ENCODE measurements at places on chromosomes 5 and 9. TPM values are rescaled to one million over a fixed set of nuclear protein-coding genes. Genes with fewer than 3 reads are reported as not detected.

Gene CAMSAP1
- 26.1 TPM for total RNA-seq

Gene PARP8
- total RNA-seq: 22.1 TPM

Gene BAAT
- under 0.01 TPM for total RNA-seq

Gene EQTN
- not detected for total RNA-seq

DNA sequence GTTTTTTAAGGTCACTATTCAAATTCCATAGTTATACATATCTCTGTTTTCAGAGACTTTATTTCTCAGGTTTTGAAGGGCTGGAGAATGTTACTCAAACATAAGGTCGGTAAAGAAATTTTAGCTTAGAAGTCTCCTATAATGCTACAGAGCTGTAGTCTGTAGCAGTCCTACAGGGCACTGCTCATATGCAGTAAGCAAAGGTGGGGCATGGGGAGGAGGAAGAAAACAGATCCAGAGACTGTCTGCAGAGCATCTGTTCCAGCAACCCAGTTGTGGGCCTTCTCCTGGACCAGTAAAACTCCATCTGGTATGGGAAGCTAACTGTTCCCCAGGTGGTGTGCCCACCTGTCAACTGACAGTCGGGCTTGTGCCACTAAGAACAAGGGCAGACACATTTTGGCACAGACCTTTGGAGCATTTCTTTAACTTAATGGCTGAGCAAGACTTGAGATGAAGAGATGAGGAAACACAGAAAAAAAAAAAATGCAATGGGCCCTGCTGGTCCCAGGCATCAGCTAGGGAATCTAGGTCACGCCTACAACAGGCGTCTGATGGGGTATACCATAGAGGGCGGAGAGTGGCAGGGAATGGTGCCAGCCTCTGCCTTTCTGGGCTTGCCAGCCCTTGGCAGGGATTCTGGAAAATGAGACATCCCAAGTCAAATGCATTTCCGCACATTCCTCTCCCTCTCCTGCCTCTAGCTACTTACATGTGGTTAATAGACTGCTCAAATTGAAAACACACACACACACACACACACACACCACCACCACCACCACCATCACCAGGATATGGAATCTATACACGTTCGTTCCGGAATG is 218.9 kb downstream of the ARL15 start:
- peaks cover 35% of the 10 kb centered on the region for H3K4me1 ChIP-seq
- H3K27me3 ChIP-seq: no peaks in the 10 kb centered on the region

- no peaks in the 10 kb centered on the region for H3K4me1 ChIP-seq
- no peak overlapping the region for H3K27ac ChIP-seq
- no peaks in the 10 kb centered on the region for H3K36me3 ChIP-seq
- H3K27me3 ChIP-seq: no peaks in the 10 kb centered on the region
Measured at GRCh38 chr5:44486591-44486990, 97.4 kb upstream of the FGF10 start.

DNA sequence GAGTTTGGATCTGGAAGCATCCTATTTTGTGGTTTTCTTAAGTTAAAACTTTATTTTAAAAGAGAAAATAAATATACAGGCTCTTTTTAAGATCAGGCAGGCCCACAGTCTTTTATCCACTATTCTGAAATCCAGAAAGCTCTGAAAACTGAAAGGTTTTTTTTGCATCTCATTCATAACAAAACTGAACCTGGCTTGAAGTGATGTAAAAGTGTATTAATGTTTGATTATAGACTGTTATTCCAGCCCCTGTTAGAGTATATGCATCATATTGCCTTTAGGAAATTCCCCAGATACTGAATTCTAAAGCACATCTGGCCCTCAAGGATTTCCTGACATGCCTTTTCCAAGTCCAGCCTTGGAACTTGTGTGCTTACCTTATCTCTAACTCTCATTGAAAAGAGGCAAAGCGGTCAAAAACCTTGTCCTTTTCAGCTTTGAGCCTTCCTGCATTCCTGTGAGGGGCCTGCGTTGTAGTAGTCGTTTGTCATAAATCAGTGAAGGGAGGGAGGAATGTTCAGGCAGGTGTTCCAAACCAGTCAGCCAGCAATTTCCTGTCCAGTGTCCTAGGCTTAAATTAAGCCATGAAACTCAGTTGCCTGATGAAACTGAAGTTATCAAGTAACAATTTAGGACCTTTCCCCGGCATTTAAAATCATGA is 110.4 kb downstream of the TLE4 start:
- H3K4me3 ChIP-seq: no peak overlapping the region
- peaks cover 28% of the 10 kb centered on the region for H3K4me1 ChIP-seq
- H3K27me3 ChIP-seq: no peaks in the 10 kb centered on the region

GRCh38 chr5:15609076-15609725 is 109.2 kb downstream of the FBXL7 start:
- no peak overlapping the region for H3K4me3 ChIP-seq
- no peaks in the 10 kb centered on the region for H3K36me3 ChIP-seq
- H3K27me3 ChIP-seq: no peaks in the 10 kb centered on the region
- no peak overlapping the region for H3K27ac ChIP-seq
- no peak for DNase-seq

DNA sequence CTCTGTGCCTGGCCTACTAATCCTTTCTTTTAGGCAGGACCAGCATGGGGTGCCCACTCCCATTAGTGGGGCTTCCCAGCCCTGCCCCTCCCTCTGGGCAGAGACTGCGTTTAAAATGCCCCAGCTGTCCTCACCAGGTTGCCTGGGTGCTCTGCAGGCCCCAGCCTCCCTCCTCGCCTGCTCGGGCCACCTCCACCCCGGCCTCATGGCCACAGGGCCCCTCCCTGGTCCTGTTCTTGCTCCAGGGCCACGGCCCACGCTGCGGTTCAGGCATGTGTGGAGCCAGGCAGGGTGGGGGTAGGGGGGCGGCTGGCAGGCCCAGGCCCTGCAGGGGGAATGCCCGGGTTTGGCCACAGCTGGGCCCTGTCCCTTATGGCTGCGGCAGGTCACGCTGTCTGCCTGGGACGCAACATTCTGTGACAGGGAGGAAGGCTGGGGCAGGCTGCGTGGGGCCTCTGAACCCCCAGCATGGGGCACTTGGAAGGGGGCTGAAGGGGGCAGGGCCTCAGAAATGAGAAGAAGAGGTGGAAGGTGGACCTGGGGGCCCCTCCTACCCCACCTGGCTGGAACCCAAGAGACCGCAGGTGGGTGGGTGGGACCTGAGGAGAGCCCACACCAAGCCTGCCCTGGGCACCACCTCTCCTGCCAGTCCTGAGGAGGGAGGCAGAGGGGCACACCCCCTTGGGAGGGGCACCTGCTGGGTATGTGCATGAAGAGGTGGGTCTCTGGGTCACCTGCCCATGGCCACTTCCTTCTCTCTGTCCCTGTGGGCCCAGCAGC is at the start of gene LCN12:
LCN12 (plus strand) TSS at position 733 of the 780 bp plus-strand sequence. CDS start 55 bp downstream, outside the sequence.
- H3K4me1 ChIP-seq: peaks cover 8% of the 10 kb centered on the region
- H3K4me3 ChIP-seq: no peak within 1 kb of the TSS
- H3K36me3 ChIP-seq: no peaks in the 10 kb centered on the region
- no peaks in the 10 kb centered on the region for H3K27me3 ChIP-seq
- no peak within 1 kb of the TSS for H3K27ac ChIP-seq
- peak; percentile 76 for DNase-seq

GRCh38 chr9:13022756-13023155 is 247.9 kb downstream of the LURAP1L start:
- no peaks in the 10 kb centered on the region for H3K4me1 ChIP-seq
- no peaks in the 10 kb centered on the region for H3K27me3 ChIP-seq
- DNase-seq: no peak
- no peak overlapping the region for H3K27ac ChIP-seq

- no peak overlapping the region for H3K27ac ChIP-seq
- H3K27me3 ChIP-seq: peaks cover 7% of the 10 kb centered on the region
- H3K4me1 ChIP-seq: no peaks in the 10 kb centered on the region
- no peak overlapping the region for H3K4me3 ChIP-seq
Measured at GRCh38 chr5:4873652-4874051, 266.5 kb upstream of the ADAMTS16 start.

GRCh38 chr9:70052768-70053167 is 9.1 kb downstream of the MAMDC2 start:
- H3K27me3 ChIP-seq: no peaks in the 10 kb centered on the region
- H3K36me3 ChIP-seq: no peaks in the 10 kb centered on the region
- no peak overlapping the region for H3K4me3 ChIP-seq
- DNase-seq: no peak

- no peaks in the 10 kb centered on the region for H3K4me1 ChIP-seq
- no peaks in the 10 kb centered on the region for H3K36me3 ChIP-seq
- H3K27ac ChIP-seq: no peak overlapping the region
- no peaks in the 10 kb centered on the region for H3K27me3 ChIP-seq
Measured at GRCh38 chr5:19626211-19626610, 361.8 kb downstream of the CDH18 start.

DNA sequence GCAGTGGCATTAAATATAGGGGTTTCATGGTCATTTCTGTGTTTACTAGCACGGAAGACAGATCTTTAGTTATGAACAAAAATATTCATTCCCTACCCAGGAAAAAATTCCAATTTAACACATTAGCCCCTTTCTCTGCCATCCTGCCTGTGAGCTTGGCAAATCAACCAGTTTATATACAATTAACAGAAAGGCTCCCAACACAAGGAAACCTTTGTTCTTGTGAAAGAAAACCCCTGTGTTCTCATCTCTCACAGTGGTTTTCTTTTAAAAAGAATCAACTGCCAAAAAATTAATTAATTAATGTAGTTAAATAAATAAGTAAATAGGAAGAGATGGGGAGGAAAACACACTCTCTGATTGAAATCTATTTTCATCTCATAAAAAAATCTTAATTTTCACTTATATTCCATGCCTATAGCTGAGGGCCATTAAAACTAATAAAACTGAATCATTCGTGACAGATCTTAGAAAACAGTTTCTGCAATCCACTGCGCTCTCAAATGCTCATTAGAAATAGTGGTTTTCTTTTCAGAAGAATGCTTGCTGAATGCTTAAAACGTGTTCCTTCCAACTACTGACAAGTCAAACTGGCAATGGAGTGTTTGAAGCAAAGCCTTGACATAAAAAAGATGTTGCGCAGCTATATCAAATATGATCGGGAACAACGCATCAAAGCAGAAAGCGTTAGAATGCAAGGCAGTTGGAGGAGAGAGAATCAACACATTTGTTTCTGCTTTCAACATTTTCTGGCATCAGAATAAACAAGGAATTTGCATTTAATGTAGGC is 387.7 kb downstream of the TLR4 start:
- no peaks in the 10 kb centered on the region for H3K27me3 ChIP-seq
- no peak overlapping the region for H3K4me3 ChIP-seq
- H3K27ac ChIP-seq: no peak overlapping the region
- DNase-seq: no peak
- no peaks in the 10 kb centered on the region for H3K36me3 ChIP-seq

DNA sequence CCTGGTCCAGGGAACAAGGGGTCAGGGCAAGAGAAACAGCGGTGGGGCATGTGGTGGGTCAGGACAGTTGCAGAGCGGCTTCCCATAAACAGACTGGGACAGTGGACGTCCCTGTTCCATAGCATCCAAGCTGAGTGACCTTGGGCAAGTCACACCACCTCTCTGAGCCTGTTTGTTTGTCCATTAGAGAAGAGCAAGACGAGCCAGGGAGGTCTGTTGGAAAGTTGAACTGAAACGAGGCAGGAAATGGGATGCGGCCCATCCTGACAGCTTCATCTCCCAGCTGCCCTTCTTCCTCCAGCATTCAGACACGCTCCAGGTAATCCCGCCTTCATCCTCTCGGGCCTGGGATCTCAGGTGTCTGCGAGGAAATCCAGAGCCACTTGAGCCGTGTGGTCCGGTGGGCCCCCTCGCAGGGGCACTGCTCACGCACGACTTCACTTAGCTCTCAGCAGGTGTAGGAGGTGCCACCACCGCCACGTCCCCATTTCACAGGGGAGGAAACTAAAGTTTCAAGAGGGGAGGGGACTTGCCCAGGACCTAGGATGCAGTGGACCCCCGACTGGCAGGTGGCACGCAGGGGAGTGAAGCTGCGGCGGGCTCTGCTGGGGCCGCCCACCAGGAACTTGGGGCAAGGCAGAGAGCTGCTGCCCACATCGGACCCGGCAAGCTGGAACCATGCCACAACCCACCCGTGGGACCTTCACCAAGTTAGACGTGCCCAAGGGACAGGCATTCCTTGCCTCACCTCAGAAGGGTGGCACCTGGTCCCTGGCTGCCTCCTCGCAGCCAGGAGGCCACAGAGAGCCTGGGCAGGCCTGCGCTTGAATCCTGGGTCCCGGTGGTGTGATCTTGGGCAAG is 13.0 kb downstream of the PTGES2 start:
- peak; percentile 36 for DNase-seq
- no peaks in the 10 kb centered on the region for H3K4me1 ChIP-seq
- no peaks in the 10 kb centered on the region for H3K36me3 ChIP-seq
- H3K4me3 ChIP-seq: no peak overlapping the region
- H3K27ac ChIP-seq: no peak overlapping the region
- H3K27me3 ChIP-seq: no peaks in the 10 kb centered on the region

- no peaks in the 10 kb centered on the region for H3K27me3 ChIP-seq
- no peak for DNase-seq
- no peaks in the 10 kb centered on the region for H3K4me1 ChIP-seq
Measured at GRCh38 chr9:19665146-19665863, 123.5 kb downstream of the SLC24A2 start.
